ENCODE measurements at places on chromosomes 2 and 18. TPM values are rescaled to one million over a fixed set of nuclear protein-coding genes. Genes with fewer than 3 reads are reported as not detected.

CYS1 gene
- total RNA-seq = 1.5 TPM

OTOS gene
- total RNA-seq = not detected

GPR148 gene
- not detected for total RNA-seq

GAL3ST2 gene
- 0.25 TPM for total RNA-seq

DCDC2C gene
- total RNA-seq = not detected

GALNT14 gene
- 44.6 TPM for total RNA-seq

TLX2 gene
- 0.31 TPM for total RNA-seq

FOXD4L1 gene
- total RNA-seq = 0.31 TPM

MBP gene
- total RNA-seq = 15.4 TPM

UPP2 gene
- total RNA-seq = not detected

ERFE gene
- 8.1 TPM for total RNA-seq

GULP1 gene
- total RNA-seq = 43.4 TPM

All from A549 treated with Hydrocortisone at 1 μM for 4 hours (cell line).